Kidney (tissue), 22 donors: ENCODE measurements at places on chromosomes 13 and 19. TPM values are rescaled to one million over a fixed set of nuclear protein-coding genes. Genes with fewer than 3 reads are reported as not detected.
A peak's percentile ranks its signal among the peaks of the same experiment; 100 is the strongest.

- no peak for DNase-seq
Observed at GRCh38 chr19:46610413-46610775, 9.3 kb downstream of the CALM3 start.

GRCh38 chr19:1279782-1280341 is 4.5 kb downstream of the FAM174C start:
- peak; percentile 92 for DNase-seq

DNA sequence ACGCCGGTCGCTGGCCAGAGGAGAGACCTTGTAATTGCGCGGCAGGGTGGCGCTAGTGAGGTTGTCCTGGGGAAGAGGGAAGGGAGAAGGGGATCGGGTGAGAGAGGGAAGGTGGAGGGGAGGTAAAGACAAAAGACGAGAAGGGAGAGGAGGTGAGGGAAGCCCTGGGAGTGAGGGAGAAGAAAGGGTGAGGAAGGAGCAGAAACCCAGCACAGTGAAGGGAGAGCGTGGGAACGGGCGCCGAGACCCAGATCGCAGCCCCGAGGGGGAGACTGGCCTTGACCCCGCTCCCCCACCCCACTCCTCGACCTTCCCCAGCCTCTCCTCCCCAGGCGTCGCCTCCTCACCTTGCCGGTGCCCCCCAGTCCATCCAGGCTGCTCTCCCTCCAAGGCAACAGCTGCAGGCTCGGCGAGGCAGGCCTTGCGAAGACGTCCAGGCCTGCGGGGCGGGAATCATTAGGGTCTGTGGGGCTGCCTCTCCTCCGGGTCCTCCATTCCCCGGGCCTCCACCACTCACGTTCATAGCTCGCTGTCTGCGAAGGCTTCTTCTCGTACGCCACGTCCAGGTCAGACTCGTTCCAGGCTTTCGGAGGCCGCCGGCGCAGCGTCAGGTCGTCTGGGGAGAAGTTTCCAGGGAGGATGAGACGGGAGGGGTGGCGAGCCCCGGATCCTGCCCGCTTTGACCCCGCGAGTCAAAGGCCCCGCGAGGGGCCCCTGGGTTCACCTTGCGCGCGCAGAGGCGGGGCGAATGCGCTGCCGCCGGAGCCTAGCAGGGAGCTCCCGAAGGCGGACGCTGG is 8.8 kb downstream of the PPP1R13L start:
- DNase-seq: no peak

GRCh38 chr19:5916181-5916708 is 2.2 kb downstream of the CAPS start:
- DNase-seq: no peak

The TMEM147 gene
- polyA plus RNA-seq: 233 TPM

DNA sequence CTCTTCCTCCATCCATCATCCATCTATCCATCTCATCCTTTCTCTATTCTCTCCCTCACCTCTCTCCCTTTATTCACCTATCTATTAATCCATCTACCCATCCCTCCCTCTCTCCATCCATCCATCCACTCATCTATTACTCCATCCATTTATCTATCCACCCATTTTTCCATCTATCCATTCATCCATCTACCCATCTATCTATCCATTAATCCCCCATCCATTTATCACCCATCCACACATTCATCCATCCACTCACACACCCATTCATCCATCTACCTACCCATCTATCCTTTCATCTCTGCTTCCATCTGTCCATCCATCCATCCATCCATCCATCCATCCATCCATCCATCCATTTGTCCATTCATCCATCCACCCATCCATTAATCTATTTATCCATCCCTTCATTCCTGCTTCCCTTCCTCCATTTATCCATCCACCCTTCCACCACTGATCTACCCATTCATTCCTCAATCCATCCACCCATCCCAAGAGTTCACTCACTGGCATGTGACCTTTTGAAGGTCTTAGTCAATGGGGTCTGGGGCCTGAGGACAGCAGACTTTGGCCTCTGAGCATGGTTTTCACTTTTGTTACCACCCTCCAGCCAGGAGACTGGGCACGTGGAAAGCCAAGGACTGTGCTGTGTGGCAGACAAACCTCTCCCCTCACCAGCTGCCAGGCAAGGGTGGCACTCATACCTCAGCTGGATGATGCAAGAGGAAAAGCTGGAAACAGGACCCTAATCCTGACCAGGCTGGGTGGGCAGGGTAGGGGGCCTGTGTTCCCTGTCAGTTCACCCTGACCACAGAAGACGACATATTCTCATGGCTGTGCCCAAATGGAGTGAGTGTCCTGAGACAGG is 126.7 kb downstream of the URI1 start:
- DNase-seq: no peak

DNA sequence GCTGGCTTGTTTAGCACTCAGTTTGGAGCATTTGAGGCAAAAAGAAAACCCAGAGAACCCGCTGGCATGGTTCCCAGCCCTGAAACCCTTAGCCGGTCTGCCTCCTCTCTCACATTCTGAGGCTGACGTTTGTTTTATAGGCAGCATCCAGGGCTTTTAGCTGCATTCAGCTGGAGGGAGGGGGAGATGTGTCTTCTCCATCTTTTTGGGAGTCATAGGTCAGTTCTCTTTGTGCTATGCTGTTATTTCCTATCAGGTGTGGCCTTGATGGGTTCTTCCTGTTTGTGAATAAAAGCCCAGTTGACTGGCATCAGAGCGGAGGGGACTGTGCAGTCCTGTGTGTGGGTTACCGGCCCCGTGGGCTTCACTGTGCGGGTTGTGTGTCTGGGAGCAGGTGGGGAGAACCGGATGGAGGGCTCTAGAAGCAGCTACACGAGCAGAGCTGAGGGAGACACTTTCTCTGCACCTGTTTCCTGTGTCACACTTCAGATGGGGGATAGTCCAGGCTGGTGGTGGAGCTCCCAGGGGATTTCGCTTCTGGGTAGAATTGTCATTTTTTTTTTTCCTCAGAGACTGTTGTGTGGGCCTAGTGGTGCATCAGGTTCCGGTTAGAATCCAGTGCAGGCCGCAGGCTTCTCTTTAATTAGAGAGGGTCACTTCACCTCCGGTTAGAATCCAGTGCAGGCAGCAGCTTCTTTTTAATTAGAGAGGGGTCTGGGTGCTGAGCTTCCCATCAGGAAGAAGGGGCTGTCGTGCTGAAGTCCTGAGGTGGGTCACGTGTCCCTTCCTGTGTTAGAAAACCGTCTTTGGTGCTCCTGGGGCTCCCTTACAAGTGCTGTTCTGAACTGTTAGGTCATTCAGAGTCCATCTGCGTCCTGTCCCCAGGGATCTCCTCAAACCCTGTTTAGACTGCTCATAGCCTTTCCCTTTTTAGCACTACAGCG is 69.6 kb downstream of the ARHGEF7 start:
- no peak for DNase-seq

The GPC6 gene
- polyA plus RNA-seq: 6.2 TPM

DNA sequence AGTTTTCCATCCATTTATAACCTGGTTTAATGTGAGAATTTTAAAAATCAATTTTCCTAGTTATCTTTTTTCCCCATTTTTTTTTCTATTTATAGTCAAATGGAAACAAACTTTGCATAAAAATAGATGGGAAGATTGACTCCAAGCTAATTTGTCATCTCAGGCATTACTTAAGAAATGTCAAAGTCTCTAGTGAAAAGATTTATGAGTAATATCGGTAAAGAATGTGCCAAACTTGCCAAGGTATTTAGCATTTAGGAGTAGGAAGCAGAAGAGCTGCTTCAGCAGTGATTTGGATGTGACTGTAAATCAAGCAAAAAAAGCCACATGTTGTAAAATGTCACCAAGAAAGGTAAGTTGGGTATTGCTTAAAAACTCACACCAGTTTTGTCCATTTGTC is 108.6 kb downstream of the LACC1 start:
- DNase-seq: no peak

DNA sequence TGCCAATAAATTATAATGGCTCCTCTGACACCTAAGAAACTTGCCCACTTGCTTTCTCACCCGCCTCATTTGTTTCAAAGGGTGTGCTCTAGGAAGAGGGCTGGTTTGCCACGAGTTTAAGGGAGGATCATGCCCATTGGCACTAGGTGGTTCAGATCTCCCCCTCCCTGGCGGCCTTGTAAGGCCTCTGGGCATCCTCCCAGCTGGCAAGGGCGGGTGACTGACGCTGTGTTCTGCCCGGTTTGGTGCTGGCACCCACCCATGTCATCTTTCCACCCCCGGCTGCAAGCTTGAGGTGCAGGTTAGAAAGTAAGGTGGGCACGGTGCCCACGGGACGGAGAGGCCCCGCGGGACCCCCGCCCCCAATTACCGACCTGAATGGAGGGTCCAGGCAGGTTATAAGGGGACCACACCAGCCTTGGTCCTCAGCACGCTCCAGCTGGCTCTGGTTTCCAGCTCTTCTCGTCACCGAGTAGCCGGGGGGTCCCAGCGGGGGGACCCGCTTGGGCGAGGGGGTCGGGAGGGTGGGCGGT is 90.4 kb downstream of the PTPRS start:
- DNase-seq: no peak
